ENCODE measurements at places on chromosomes 16 and 17.

- no peak for DNase-seq
Observed at GRCh38 chr17:64994781-64995538, 61.6 kb downstream of the GNA13 start.

DNA sequence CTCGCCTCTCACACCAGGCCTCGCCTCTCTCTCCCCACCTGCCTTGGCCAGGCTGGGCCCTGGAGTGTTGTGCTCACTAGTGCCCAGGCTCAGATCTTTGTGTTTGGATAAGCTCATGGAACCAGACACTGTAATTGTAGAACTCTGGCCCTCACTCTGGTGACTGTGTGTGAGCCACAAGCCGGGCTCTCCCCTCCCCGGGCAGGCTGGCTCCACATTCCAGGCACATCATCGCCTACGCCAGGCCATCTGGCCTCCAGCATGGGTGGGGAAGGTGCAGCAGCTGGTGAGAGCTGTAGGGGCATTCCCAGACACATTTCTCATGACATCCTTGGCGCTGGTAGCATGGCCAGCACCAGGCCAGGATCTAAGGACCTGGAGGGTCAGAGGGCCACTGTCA, 202.3 kb downstream of the RAB11FIP4 start:
- peak; percentile 82 for DNase-seq

- no peak for DNase-seq
Observed at GRCh38 chr16:70696952-70697593, 11.2 kb upstream of the MTSS2 start.

DNA sequence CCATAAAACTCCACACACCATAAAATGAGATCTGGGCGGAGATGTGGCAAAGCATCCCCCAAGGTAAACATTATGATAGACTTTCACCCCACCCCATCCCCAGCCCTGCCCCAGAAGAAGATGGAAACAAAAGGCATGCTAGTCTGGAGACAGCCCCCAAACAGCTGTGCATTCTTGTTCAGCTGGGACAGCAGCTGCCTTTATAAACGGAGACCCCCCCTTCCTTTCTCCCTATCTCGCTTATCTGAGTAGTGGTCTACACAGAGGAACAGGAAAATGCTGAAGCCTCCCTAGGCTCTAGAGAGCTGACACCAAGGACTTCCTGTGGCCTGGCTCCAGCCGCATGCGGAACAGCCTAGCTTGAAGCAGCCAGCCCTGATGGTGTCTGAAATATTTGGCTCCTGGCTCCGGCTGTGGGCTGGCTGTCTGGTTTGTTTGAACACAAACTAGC, 190.3 kb upstream of the ANKFN1 start:
- DNase-seq: peak; percentile 58

- no peak for DNase-seq
Observed at GRCh38 chr16:67539271-67539670, 10.6 kb downstream of the RIPOR1 start.

- peak; percentile 86 for DNase-seq
Observed at GRCh38 chr17:49997773-49998703, 3.0 kb upstream of the DLX3 start.

GRCh38 chr17:59420901-59421300, 89.4 kb downstream of the YPEL2 start:
- no peak for DNase-seq

GRCh38 chr16:2328428-2328827, 12.1 kb downstream of the ABCA3 start:
- no peak for DNase-seq

DNA sequence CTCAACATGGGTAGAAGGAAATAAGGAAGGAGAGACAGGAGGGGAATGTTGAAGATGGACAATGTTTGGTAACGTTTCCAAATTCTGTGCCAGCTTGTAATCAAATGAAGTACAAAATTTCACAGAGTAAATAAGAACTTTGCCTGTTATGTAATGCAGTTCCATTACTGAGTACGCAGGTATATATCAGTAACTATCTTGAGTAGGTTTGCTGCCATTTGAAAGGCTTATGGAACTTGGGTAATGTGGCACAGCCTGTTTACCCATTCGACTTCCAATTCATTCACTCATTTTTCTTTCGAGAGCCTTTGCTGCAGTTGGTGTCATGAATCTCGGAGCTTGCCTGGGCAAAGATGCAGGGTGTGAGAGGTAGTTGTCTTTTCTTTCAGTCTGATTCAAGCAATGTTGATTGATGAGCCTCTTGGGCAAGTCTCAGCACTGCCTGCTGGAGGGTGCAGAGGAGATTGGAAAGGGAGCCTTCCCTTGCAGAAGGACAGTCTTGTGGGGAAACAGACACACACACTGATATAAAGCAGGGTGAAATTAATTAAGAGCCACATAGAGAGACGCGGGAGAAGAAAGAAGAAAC, 53.4 kb downstream of the ZNF18 start:
- DNase-seq: no peak

DNA sequence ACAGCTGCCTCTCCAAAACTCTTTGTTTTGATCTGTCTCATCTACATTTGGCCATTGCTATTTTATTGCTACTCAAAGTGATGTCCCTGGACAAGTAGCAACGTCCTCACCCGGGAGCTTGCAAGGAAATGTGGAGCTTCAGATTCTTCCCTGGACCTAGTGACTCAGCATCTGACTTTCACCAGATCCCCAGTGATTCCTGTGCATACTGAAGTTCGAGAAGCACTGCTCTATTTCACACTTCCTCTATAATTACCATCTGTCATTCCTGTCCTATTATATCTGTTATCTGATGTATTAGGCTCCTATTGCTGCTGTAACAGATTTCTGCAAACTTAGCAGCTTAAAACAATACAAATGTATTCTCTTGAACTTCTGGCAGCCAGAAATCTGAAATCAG, 28.5 kb upstream of the VAT1L start:
- no peak for DNase-seq

DNA sequence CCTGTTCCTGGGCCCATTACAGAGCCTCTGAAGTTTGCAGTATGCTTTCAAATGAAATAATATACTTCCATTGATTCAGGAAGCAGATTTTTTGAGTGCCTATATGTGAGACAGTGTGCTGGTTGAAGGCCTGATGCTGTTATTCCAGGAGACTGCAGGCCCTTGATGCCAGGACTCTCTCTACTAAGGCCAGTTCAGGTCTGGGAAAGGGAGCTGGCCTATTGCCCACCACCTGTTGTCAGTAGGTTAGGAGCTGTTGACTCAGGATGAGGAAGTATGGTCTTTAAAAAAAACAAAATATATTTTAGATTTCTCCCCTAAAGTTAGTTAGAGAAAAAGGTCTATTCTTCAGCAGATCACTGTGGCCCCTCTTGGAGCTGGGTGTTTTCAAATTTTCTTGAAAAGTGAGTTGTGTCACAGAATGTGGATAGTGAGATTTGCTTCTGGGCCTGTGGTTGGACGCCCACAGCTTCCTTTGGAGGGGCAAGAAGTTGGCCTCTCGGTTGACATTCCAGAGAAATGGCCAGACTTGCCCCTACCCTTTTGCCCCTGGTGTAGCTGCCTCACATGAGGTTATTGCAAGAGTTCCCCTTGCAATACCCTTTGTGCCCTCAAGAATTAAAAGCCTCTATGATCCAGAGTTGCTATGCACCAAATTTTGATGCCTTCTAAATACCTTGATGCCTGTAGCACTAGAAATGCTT, 7.9 kb downstream of the ESRP2 start:
- DNase-seq: no peak

- DNase-seq: no peak
Observed at GRCh38 chr16:11256661-11257130, 692 bp upstream of the SOCS1 start.

DNA sequence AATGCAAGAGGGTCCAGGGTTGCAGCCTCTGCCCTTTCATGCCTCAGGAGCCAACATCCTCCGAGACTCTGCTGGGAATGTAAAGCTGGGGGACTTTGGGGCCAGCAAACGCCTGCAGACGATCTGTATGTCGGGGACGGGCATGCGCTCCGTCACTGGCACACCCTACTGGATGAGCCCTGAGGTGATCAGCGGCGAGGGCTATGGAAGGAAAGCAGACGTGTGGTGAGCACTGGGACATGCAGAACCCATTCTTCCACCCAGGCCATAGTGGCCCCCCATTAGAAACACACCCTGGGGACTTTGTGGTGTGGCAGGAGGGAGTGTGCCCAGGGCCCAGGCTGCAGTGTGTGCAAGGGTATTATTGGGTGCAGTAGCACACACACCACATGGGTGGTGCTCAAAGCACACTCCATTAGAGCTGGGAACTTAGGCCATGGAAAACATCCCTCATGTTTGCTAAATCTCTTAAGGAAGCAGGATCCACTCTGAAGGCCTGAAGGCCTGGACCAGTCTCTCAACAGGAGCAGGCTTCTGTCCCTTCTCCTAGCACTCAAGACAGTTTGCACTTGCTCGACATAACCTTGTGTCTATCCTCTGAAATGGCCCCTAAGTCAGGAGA, 7.6 kb downstream of the LIMD2 start:
- no peak for DNase-seq

DNA sequence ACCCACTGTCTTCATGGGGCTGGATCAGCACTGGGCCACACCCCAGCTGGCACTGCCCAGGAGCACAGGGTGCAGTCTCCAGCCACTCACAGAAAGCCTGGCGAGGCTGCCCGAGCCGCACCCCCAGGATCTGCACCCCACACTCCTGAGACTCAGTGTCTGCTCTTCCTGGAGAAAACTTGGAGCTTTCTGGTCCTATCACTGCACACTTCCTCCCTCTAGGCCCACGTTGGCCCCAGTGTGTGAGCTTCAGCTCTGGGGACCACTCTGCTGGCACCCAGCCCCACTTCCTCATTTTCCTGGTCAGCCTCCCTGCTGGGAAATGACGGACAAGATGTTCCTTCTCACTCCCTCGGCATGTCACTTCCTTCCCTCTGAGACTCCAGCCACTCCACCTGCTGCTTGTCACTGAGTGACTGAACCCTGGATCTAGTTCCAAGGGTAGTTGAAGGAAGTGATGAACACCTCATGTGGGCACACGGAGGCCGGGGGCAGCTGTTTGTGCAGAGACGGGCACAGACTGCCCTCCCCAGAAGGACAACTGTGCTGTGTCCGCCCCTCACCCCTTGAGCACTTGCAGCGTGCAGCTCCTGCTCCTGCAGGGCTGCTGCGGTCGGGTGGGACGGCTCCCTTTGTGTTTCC, 29.0 kb downstream of the ZC3H18 start:
- no peak for DNase-seq

GRCh38 chr17:65537343-65537844, 24.1 kb downstream of the AXIN2 start:
- no peak for DNase-seq

DNA sequence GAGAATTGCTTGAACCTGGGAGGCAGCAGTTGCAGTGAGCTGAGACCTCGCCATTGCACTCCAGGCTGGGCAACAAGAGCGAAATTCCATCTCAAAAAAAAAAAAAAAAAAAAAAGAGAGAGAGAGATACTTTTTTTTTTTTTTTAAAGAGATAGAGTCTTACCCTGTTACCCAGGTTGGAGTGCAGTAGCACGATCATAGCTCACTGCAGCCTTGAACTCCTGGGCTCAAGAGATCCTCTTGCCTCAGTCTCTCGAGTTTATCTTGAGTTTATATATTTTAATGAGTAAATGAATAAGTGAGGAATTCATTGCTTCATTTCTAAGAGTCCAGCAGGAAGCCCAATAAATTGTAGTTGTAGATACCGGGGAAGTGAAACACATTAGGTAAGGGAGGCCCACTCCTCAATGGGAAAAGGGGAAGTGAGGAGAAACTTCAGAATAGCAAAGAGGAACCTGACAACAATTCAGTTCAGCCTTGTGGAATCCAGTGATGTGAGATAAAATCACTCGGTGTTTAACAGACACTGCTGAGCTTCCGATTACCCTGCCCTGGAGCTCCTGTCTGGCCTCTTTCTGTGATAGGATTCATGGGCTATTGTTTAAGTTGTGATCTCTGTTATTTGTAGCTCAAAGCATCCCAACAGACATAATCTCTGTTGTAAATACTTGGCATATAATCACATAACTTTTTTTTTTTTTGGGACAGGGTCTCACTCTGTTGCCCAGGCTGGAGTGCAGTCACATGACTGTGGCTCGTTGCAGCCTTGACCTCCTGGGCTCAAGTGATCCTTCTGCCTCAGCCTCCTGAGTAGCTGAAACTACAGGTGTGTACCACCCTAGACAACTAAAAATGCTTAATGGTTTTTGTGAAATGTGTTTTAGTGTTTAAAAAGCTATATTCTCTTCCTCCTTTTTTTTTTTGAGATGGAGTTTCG, 15.8 kb upstream of the ITGAM start:
- no peak for DNase-seq

- no peak for DNase-seq
Observed at GRCh38 chr16:30850246-30850645, 43.6 kb downstream of the BCL7C start.

GRCh38 chr17:42130310-42130936, 7.8 kb downstream of the HSPB9 start:
- DNase-seq: no peak

- DNase-seq: peak; percentile 66
Observed at GRCh38 chr17:1186923-1187771, 7.4 kb upstream of the ABR start.

DNA sequence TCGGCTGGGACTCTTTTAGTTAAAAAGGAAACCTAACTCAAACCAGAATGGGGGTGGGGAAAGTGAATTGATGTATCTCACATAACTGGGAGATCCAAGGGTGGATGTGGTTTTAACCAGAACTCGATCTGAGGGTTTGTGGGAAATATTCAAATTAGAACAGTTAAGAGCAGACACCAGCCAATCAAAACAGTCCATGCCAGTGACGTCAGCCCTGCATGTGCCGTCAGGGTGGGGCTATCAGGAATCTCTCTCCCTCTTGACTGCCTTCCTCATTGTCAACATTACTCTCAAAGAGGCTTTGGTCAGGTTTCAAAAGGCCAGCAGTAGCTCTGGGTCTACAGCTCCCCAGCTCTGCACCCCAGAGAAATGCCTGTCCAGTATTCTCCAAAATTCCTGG, 94.2 kb upstream of the HSBP1 start:
- DNase-seq: no peak

GRCh38 chr17:5236938-5237540, 2.4 kb upstream of the SCIMP start:
- DNase-seq: no peak

- no peak for DNase-seq
Observed at GRCh38 chr16:55468352-55468990, 10.5 kb upstream of the MMP2 start.

DNA sequence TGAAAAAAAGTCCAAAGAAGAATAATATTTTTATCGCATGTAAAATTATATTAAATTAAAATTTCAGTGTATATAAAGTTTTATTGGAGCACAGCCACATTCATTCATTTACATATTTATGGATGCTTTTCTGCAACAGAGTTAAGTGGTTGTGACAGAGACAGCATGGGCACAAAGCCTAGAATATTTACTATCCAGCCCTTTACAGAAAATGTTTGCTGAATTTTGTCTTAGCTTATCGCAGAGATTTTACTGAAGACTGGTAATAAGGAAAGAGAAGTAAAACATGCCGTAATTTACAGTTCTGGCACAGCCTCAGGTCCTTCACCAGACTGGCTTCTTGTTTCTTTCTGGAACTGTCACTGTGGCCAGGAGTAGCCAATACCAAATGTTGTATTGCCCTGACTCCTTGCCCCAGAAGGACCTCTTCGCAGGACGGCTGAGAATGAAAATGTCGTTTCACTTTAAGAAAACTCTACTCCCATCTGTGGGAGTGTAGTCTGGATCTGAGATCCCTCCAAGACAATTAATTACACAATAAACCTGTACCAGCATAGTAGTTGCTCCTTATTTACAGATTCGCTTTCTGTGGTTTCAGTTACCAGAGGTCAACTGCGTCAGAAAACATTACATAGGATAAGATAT, 94.9 kb upstream of the GOT2 start:
- no peak for DNase-seq
